ENCODE measurements at places on chromosomes 16 and 17.

DNA sequence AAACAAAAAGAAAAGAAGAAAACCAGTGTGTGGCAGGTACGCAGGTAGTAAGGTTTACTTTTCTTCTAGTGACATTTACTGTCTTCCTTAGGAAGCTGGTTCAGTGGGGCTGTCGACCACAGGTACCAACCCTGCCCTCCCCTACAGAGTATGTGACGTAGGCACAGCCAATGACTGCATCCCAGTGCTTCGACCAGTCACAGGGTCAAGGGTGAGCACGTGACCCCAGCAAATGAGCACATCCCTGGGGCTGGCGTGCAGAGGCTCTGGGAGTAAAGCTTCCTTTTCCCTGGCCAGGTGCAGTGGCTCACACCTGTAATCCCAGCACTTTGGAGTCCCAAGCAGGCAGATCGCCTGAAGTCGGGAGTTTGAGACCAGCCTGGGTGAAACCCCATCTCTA lies 38.9 kb upstream of the PLCG2 start:
- no peak for DNase-seq

DNA sequence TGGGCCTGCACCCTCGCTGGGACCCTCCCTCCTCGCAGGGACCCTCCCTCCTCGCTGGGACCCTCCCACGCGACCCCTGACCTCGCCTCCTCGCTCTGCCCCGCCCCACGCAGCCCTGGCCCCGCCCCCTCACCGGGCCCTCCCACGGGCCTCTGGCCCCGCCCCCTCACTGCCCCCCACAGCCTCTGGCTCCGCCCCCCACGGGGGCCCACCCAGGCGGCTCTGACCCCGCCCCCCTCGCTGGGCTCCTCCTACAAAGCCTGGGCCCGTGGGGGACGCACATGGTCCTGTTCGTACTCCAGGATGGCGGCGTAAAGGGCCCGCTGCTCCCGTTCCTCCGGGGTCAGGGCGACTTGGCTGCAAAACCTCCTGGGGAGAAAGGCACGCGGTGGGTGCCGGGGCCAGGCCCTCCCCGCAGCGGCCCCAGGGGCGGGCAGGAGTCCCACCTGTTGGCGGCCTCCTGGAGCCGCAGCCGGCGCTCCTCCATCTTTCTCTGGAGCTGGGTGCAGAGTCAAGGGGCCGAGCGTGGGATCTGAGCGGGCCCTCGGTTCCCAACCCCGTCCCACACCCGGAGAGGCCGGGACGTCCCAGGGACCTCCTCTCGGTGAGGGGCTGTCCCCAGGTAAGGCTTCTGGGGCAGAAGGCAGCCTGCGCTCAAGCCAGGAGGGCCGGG lies 9.0 kb downstream of the VPS9D1 start:
- DNase-seq, result peak; percentile 61

- no peak for DNase-seq
Observed at GRCh38 chr16:30418350-30419181, 11.2 kb downstream of the ZNF771 start.

GRCh38 chr16:68299571-68300453 lies 10.9 kb downstream of the SLC7A6OS start:
- DNase-seq, result no peak

DNA sequence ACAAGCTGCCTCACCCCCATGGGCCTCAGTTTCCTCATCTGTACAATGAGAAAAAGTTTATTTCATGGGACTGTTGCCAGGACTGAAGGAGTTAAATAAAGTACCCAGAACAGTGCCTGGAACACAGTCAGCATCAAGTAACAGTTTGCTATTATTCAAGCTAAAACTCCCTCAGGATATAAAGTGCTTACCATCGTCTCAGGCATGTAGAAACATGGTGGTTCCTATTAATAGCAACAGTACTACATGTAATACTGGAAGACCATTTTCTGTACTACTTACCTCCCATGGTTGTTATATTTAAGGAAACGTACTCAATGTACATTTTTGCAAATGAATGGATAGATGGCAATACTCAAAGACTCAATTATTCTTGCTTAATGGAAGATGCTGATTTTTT lies 93.4 kb downstream of the NCOR1 start:
- DNase-seq, result no peak

- DNase-seq, result no peak
Observed at GRCh38 chr16:83392743-83393142, 415.0 kb upstream of the HSBP1 start.

DNA sequence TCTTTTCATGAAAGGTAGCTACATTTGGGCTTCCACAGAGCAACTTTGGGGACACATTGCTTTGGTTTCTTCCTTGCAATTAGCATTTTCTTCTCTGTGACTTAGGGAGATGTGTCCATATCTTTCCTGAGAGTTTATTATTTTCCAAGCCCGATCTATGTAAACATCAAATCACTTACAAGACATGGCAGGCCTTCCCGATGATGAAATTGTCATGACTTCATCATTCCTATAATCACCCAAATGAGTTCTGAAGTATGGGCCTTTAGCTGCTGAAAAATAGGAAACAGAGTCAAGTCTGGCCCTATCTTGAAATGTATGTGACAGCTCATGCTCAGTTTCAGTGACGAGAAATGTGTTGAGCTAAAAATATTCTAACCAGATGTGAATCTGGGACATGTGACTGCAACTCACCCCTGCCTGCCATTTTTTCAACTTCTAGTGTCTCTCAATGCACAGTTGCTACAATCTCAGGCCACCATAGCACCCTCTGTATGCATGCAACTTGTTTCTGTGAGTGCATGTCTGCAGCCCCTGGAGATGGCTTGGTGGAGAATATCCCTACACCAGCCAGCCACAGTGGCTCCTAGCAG lies 199.6 kb upstream of the MAF start:
- no peak for DNase-seq

DNA sequence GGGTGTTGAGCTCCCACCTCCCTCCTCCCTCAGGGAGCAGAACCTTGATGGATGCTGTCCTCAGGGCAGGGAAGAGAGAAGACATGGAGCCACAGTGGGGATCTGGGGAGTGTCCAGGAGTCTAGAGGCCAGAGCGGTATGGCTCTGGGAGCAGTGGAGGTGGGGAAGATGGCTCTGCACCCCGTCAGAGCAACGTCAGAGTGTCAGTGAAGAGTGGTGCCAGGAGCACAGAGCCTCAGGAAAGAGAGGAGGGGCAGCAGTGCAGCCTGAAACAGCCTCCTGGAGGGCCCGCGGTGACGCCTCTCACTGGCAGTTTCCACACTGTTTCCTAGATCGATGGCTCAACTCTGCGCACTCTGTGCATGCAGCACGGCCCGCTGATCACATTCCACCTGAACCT lies 23.2 kb upstream of the SLC5A11 start:
- DNase-seq, result no peak

DNA sequence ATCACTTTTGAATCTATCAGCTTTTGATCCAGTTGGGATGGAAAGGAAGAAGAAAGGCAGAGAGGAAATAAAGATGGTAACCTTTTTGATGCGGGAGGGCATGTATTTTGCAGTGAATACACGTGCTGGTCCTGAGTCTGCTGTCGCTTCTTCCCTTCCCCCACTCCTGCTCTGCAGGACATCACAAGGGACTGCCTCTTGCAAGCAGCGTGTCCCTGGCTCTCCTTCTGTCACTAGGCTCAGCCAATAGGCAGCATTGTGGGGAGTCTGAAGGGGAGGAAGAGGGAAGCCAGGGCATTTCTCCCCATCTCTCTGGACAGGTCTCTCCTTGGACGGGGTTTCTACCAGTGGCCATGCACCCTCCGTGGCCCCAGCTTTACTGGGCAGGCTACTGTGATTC lies 15.7 kb upstream of the WFDC1 start:
- no peak for DNase-seq

GRCh38 chr16:77613095-77613494 lies 109.2 kb upstream of the NUDT7 start:
- DNase-seq, result no peak

GRCh38 chr17:57663326-57664070 lies 81.6 kb downstream of the CCDC182 start:
- no peak for DNase-seq

DNA sequence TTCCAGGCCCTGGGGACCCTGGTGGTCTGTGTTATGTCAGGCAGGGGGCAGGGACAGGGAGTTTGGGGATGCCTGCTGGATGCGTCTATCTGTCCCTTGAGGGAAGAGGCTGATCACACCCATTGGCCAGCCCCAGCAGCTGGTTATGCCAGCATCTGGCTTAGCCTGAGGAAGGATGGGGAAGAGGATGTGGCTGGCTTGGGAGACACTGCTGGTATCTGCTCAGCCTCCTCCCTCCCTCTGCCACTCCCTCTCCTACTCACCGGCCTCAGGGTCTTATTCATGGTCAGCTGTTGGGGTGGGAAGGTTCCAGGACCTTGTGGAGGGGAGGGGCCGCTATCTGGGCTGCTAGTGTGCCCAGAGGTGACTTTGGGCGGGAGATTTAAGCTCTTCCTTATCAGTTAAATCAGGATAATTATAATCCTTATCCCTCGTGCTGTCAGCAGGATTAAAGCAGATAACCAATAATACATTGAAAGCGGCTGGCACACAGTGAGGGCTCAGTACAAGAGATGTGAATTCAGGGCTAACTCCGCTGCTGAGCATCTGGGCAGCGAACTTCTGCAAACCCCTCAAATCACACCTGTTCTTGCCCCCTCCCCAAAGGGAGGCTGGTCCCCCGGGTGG lies 36.0 kb upstream of the MLKL start:
- no peak for DNase-seq

DNA sequence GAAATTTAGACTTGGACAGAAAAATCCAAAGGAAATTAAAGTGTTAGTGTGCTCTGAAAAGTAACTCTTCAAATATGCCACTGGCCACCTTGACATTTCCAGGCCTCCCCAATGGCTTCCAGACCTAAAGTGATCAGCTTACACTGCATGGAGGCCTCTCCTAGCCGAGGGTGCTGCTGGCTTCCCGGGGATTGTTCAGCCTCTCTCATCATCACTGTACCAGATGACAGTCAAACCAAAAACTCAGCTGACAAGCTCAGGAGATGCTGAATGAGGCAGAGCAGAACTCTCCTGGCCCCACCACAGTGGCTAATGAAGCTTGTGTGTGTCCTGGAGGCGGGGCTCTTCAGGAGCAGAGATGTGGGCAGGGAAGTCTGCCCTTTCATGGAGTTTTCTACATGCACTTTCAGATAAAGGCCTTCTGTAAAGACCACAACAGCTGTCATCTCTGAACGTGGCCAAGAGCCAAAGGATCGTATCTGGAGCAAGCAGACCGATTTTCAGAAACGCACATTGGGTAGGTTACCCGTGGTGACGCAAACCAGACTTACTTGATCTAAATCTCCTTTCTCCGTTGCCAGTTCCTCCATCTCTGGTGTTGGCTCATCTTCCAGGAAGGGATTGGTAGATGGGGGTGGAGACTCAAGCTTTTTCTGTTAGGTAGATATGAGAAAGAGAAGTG lies 113.3 kb downstream of the VPS53 start:
- no peak for DNase-seq

- no peak for DNase-seq
Observed at GRCh38 chr17:44854192-44854591, 6.5 kb downstream of the HIGD1B start.

DNA sequence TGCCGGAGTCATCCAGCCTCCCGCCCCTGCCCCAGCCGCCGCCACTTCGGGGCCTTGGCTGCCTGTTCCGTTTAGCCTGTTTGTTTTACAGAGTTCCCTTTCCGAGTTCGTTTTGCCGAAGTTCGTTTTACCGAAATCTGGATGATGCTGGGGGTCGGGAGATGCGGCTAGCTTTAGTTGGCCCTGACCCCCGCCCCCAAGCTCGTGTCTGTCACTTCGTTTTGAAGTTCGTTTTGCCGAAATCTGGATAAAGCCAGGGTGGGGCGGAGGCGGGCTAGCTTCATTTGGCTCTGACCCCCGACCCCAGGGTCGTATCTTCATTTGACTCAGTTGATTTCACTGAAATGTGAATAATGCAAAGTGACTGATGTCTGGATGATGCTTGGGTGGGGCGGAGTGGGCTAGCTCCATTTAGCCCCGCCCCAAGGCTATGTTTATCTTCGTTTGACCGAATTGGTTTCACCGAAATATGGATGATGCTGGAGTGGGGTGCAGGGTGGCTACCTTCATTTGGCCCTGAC lies 591 bp downstream of the PSMD7 start:
- DNase-seq, result no peak

- no peak for DNase-seq
Observed at GRCh38 chr17:41215681-41216080, 10.8 kb upstream of the KRTAP9-2 start.

DNA sequence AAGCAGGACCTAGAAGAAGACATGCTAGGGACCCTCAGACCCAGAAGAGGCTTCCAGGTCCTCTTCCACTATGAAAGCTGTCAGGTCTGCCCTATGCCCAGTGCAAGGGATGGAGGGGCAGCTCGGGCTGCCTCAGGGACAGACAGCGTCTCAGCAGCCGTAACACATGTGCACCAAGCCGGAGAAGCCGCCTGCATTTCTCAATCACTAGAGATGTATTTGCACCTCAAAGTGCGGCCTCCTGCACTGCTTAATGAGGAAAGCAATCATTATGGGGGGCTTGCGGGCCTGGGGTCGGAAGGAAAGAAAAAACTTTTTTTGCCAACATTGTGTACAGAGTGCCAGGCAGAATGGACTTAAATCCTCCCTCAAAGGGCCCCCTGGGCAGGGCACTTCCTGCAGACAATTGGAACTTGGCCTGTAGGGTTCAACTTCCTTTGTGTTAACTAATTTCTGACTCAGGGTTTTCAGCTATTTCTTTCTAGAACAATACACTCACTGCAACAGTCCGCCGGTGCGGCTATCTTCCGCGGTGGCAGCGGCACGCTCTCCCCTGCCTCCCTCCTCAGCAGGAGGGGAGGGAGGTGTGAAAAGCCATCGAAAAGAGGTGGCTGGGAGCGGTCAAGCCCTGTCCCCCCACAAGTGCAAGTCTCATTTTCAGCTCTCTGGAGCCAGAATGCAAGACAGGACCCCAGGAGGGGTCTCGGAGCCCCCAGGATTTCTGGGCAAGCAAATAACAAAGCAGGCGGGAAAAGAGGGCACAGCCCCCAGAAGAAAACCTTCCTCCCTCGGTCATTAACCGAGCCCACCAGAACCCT lies 101.2 kb downstream of the ZNF423 start:
- DNase-seq, result no peak

DNA sequence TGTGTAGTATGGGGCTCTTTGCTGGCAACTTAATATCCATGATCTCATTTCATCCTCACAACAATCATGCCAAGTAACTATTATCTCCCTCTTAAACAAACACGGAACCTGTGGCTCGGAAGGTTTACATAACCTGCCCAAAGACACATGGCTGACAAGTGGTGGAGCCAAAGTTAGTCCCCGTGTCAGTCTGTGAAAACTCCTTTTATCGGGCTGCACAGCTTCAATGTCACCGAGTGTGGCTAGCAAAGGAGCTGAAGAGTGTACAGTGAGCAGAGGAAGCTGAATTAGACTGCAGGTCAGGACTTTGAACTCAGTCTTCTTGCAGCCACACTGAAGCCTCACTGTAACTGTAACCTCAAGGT lies 80.3 kb downstream of the PARN start:
- no peak for DNase-seq

GRCh38 chr17:65455972-65456343 lies 105.5 kb downstream of the AXIN2 start:
- DNase-seq, result no peak

GRCh38 chr17:51692917-51693316 lies 432.6 kb downstream of the UTP18 start:
- DNase-seq, result no peak
